ENCODE measurements at places on chromosomes 1 and 21. TPM values are rescaled to one million over a fixed set of nuclear protein-coding genes. Genes with fewer than 3 reads are reported as not detected.

The IVL gene
- not detected for total RNA-seq

GRCh38 chr1:200775850-200776249, 37.2 kb downstream of the CAMSAP2 start:
- no peak overlapping the region for H3K27ac ChIP-seq
- DNase-seq, result no peak
- no peak overlapping the region for H3K4me3 ChIP-seq
- no peaks in the 10 kb centered on the region for H3K27me3 ChIP-seq
- H3K4me1 ChIP-seq, result peaks cover 2% of the 10 kb centered on the region
- H3K36me3 ChIP-seq, result no peaks in the 10 kb centered on the region

GRCh38 chr1:221712198-221712684, 29.6 kb downstream of the DUSP10 start:
- H3K27ac ChIP-seq, result peak overlapping the region; percentile 90
- DNase-seq, result peak; percentile 76
- peaks cover 23% of the 10 kb centered on the region for H3K36me3 ChIP-seq
- H3K4me3 ChIP-seq, result no peak overlapping the region
- peaks cover 81% of the 10 kb centered on the region for H3K4me1 ChIP-seq

The SLC25A34 gene
- total RNA-seq, result 0.56 TPM

DNA sequence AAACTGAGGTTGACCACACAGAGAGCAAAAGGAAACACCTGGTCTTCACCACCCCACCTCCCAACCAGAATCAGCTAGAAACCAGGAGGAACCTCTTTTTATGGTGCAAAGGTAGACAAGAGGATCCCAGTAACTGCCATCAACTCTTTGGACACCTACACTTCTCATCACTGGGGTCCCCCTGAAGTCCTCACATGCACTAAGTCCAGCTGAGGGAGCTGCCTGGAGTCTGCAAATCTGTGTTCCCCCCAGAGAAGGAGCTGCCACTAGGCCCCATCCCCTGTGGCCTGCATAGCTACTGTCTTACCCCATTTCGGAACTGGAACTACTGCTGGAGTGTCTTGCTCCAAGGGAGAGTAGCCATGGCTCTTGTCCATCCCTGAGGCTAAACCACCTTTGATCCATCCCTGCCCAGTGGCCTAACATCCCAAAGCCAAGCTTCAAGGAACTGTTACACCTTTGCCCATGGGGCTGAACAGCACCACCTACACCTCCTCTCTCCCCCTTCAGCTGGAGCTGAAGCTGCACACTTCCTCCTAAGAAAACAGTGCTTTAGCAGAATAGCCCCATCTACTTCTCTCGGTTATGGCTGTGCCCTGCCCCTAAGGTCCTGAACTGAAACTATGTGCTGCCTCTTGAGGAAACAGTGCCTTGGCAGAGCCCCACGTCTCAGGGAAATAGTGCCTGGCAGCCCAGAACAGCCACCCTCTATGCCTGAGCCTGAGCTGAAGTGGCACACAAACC, 85.4 kb upstream of the CD53 start:
- H3K4me1 ChIP-seq, result peaks cover 51% of the 10 kb centered on the region
- peak; percentile 73 for DNase-seq
- H3K4me3 ChIP-seq, result peak overlapping the region; percentile 35
- peak overlapping the region; percentile 84 for H3K27ac ChIP-seq
- no peaks in the 10 kb centered on the region for H3K27me3 ChIP-seq

GRCh38 chr1:67433837-67434236, 3.6 kb upstream of the SERBP1 start:
- no peak for DNase-seq
- no peaks in the 10 kb centered on the region for H3K27me3 ChIP-seq
- H3K4me3 ChIP-seq, result no peak overlapping the region
- H3K27ac ChIP-seq, result peak overlapping the region; percentile 46
- H3K36me3 ChIP-seq, result peaks cover 15% of the 10 kb centered on the region
- H3K4me1 ChIP-seq, result peaks cover 28% of the 10 kb centered on the region

The GCSAML gene
- 0.27 TPM for total RNA-seq

The HPCA gene
- 0.49 TPM for total RNA-seq

The MPL gene
- not detected for total RNA-seq

GRCh38 chr1:228416217-228416933, at the start of gene TRIM17:
TSS of gene TRIM17 (minus strand) at chr1:228416861. CDS start at chr1:228415072, 1,789 bp downstream.
- H3K4me1 ChIP-seq, result peaks cover 18% of the 10 kb centered on the region
- H3K27ac ChIP-seq, result peak within 1 kb of the TSS; percentile 72
- peak; percentile 60 for DNase-seq

GRCh38 chr1:171581766-171582165, 40.3 kb upstream of the MYOCOS start:
- no peak for DNase-seq
- peak overlapping the region; percentile 76 for H3K27ac ChIP-seq
- H3K4me1 ChIP-seq, result peaks cover 20% of the 10 kb centered on the region
- H3K4me3 ChIP-seq, result no peak overlapping the region
- no peaks in the 10 kb centered on the region for H3K27me3 ChIP-seq

The FAM167B gene
- total RNA-seq, result 0.38 TPM

The CRYAA gene
- not detected for total RNA-seq

The GUCA2A gene
- total RNA-seq, result not detected

DNA sequence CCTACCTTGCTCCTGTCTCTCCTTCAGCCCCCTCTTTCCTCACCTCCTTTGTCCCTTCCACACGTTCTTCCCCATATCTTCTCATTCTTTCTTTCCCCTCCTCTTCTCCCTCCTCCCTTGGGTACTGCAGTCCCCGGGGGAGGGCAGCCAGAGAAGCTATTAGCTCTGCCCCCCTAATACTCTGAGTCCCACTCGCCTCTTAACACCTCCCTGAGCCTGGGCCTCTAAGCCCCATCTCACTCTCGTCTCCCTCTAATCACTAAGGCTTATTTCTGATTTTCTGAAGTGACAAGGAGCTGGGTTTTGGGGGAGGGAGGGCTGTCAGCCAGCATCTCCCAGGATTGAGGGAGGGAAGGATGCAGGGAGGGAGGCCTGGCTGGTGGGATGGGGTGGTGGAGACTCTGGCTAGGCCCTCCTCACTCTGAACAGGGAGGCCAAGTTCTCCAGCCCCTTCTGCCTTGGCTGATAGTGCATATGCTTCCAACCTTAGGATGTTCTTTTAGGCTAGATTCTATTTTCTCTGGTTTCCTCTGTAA, 25.6 kb upstream of the DMBX1 start:
- no peak overlapping the region for H3K4me3 ChIP-seq
- no peak for DNase-seq
- no peak overlapping the region for H3K27ac ChIP-seq
- H3K27me3 ChIP-seq, result peaks cover 47% of the 10 kb centered on the region
- peaks cover 9% of the 10 kb centered on the region for H3K4me1 ChIP-seq

The FCRL1 gene
- not detected for total RNA-seq

The TMEM82 gene
- total RNA-seq, result not detected

GRCh38 chr1:31063631-31064030, 1.9 kb downstream of the PUM1 start:
- no peak for DNase-seq
- peak overlapping the region; percentile 92 for H3K4me3 ChIP-seq
- H3K36me3 ChIP-seq, result peaks cover 41% of the 10 kb centered on the region
- peak overlapping the region; percentile 99 for H3K27ac ChIP-seq
- H3K27me3 ChIP-seq, result no peaks in the 10 kb centered on the region
- peaks cover 37% of the 10 kb centered on the region for H3K4me1 ChIP-seq

DNA sequence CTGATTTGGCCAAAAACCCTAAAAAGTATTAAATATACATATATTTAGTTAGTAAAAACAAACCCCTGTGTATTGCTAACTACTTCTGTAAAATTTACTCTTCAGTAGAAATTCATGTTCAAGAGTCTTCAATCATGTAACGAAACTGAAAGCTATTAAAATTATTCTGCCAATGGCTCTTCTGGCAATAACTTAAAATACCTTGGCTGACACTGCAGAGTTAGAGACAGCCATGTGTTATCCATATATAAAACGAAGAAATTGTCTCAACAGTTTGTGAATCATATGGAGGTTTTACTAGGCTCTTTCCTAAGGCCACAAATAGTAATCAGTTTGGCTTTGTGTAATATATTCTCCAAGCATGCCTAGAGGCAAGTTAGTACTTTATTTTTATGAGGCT, 357.2 kb downstream of the COL11A1 start:
- DNase-seq, result no peak
- H3K4me3 ChIP-seq, result no peak overlapping the region
- no peak overlapping the region for H3K27ac ChIP-seq
- no peaks in the 10 kb centered on the region for H3K4me1 ChIP-seq

The PCP4L1 gene
- not detected for total RNA-seq

GRCh38 chr1:50852889-50853288, 107.2 kb downstream of the FAF1 start:
- H3K4me3 ChIP-seq, result no peak overlapping the region
- no peak for DNase-seq
- H3K36me3 ChIP-seq, result peaks cover 7% of the 10 kb centered on the region
- peaks cover 5% of the 10 kb centered on the region for H3K4me1 ChIP-seq
- H3K27me3 ChIP-seq, result no peaks in the 10 kb centered on the region

- H3K27me3 ChIP-seq, result peaks cover 14% of the 10 kb centered on the region
- H3K4me3 ChIP-seq, result no peak overlapping the region
- no peak for DNase-seq
Observed at GRCh38 chr1:33823830-33824229, 40.0 kb upstream of the HMGB4 start.

- peaks cover 14% of the 10 kb centered on the region for H3K27me3 ChIP-seq
- H3K4me1 ChIP-seq, result no peaks in the 10 kb centered on the region
- H3K36me3 ChIP-seq, result no peaks in the 10 kb centered on the region
- DNase-seq, result no peak
- no peak overlapping the region for H3K27ac ChIP-seq
Observed at GRCh38 chr1:55473661-55474060, 258.5 kb upstream of the USP24 start.

The XCL2 gene
- 188 TPM for total RNA-seq

The KISS1 gene
- not detected for total RNA-seq

The PCSK9 gene
- total RNA-seq, result not detected

DNA sequence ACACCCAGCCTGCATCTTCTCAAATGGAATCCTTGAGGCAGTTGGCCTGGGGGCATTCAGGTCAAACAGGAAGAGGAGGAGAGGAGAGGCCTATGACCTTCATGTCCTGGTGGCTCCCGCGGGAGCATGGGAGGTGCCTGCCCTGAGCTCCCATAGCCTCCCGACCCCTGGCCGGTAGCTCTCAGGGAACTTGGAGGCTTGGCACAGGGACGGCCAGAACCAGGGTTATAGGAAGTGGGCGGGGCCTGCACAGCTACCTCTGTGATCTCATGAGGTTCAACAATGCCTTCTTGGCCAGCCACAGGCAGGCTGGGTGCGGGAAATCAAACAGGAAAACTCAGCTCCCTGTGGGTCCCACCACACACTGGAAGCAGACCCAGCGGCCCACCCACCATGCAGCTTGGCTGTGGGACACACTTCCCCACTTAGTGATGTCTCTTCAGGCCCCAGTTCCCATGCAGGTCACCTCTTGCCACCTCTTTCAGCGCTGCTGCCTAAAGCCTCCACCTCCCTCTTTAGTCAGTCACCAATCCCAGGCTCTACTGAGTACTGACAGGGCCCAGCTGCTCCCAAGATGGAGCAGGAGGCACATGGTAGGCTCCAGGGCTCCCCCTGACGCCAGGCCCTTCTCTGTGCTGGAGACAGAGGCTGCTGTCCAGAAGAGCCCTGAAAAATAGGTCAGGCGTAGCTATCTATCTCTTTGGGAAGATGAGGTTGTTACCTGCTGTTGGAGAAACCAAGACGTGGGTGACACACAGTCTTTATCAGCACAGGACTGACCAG, at the start of gene SLFNL1:
Gene SLFNL1 (minus strand): TSS at position 200 of the 783 bp plus-strand sequence. CDS start 1,065 bp downstream, outside the sequence.
- no peak within 1 kb of the TSS for H3K4me3 ChIP-seq
- no peaks in the 10 kb centered on the region for H3K27me3 ChIP-seq
- no peak within 1 kb of the TSS for H3K27ac ChIP-seq
- H3K4me1 ChIP-seq, result peaks cover 7% of the 10 kb centered on the region

DNA sequence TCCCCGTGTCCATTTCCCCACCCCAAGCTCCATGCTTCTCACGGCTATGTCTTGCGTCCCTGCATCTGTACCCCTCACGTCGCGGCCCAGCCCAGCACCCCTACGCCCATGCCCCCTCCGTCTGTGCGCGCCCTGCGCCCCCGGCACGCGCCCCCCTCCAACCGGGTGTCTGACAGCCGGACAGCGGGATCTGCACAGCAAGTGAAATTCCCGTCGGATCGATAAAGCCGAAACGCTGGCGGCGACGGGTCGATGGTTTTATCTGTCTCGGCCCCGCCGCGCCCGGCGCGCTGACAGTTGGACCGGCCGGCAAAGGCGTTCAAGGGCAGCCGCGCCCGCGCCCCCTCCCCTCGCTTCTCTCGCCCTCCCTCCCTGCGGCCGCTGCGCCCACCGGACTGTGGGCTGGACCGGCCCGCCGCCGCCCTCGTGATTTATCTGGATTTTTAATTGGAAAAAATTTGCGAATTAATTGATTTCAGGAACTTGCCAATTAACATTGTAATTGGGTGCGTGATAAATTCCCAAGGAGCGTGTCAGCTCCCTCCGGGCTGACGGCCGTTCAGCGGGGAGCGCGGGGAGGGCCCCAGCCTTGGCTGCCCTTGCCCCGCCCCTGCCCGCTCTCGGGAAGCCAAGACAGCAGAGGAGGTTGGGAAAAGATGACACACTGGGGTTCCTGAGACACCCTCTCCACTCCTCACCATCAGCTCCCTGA, 57.1 kb downstream of the TMEM53 start:
- no peaks in the 10 kb centered on the region for H3K4me1 ChIP-seq
- no peak for DNase-seq
- no peaks in the 10 kb centered on the region for H3K27me3 ChIP-seq
- no peak overlapping the region for H3K4me3 ChIP-seq

The AIM2 gene
- total RNA-seq, result 6.7 TPM

The CDC20 gene
- total RNA-seq, result 160 TPM

DNA sequence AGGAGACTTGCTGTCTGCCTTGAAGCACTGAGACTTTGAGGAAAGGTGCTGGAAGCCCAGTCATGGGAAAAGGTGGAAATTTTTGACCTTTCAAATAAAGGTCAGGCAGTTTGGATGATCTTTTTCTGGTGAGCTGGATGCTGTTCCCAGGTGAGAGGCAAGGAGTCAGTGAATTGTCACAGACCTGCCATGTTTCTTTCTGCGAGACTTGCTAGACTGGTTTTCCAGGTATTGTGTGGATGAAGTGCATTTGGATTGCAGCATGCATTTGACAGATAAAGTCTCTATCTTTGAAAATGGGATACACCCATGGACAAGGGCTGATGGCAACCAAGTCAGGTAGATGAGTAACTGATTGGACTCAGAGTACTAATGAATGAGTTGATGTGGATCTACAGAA, 65.7 kb upstream of the NHLH2 start:
- no peaks in the 10 kb centered on the region for H3K4me1 ChIP-seq
- peaks cover 8% of the 10 kb centered on the region for H3K27me3 ChIP-seq
- H3K27ac ChIP-seq, result no peak overlapping the region

- peaks cover 2% of the 10 kb centered on the region for H3K4me1 ChIP-seq
- no peak overlapping the region for H3K27ac ChIP-seq
- H3K27me3 ChIP-seq, result peaks cover 3% of the 10 kb centered on the region
- H3K4me3 ChIP-seq, result no peak overlapping the region
- DNase-seq, result peak; percentile 4
Observed at GRCh38 chr1:55816456-55817426, 601.6 kb upstream of the USP24 start.
